ENCODE measurements at places on chromosomes 5 and 9.

GRCh38 chr9:35952526-35953191 is 5.3 kb downstream of the OR2S2 start:
- no peak for DNase-seq

- DNase-seq = peak; percentile 5
Observed at GRCh38 chr5:146662229-146662628, 146.2 kb upstream of the GPR151 start.

DNA sequence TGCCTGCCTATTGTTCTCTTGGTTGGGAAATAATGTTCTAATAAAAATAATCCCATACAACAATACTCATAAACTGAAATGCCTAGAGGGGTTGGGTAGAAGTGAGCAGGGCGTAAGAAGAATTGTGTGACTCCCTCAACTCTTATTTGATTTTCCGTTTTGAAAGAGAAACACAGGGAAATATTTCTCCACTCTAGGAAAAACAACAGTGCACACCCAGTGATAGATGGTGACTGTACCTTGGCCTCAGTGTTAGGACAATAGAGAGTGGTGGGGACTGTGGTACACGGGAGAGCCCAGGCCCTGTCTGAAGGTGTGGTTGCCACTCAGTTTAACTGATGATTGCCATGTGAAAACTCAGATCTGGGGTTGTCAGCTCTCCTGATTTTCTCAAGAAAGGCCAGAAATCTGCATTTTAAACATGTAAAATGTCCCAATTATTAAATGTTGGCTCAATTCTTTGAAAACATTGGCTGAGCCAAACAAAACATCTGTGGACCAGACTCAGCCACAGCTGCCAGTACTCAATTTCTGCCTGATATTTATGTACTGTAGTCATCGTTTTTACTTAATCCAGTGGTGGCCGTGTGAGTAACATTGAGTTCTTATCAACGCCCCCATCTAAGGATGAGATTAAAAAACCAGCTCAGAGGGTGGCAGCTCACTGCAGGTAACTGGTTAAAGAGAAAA is 103.8 kb upstream of the ZNF618 start:
- no peak for DNase-seq

GRCh38 chr5:132204371-132205135 is 23.1 kb downstream of the P4HA2 start:
- DNase-seq = no peak

- DNase-seq = no peak
Observed at GRCh38 chr9:95494022-95494415, 22.8 kb downstream of the PTCH1 start.

GRCh38 chr5:33734537-33734936 is 157.3 kb downstream of the ADAMTS12 start:
- DNase-seq = no peak

DNA sequence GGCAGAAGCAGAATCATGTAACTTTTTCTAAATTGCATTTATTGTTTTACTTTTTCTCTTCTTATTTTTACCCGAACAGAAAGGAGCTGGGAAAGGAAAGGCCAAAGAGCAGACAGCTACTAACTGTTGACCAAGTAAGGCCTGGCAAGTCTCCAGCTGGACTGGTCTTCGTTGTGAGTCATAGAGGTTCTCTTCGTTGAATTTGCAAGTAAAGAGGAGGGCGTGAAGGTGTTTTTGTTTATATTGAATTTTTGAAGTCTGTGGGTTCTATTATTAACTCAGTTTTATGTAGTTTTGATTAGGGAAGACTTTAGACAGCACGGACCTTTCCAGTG is 416.5 kb upstream of the CCNH start:
- DNase-seq = no peak

DNA sequence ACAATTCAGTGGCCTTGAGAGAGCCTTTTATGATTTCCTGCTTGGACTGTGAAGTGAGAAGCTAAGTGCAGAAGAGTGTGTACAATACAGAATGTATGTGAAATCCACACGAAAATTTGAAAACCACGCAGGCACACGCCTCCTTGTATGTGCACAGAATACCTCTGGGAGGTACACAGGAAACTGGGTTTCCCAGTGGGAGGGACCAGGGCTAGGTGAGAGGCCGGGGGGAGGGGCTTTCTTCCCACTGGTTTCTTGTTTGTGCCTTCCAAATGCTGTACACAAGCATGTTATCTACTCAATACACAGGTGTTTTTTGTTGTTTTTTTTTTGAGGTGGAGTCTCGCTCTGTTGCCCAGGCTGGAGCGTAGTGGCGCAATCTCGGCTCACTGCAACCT is 16.1 kb downstream of the C9orf50 start:
- no peak for DNase-seq

GRCh38 chr5:23284656-23285055 is 222.8 kb upstream of the PRDM9 start:
- no peak for DNase-seq

- DNase-seq = no peak
Observed at GRCh38 chr9:92032891-92033290, 82.3 kb downstream of the SPTLC1 start.

DNA sequence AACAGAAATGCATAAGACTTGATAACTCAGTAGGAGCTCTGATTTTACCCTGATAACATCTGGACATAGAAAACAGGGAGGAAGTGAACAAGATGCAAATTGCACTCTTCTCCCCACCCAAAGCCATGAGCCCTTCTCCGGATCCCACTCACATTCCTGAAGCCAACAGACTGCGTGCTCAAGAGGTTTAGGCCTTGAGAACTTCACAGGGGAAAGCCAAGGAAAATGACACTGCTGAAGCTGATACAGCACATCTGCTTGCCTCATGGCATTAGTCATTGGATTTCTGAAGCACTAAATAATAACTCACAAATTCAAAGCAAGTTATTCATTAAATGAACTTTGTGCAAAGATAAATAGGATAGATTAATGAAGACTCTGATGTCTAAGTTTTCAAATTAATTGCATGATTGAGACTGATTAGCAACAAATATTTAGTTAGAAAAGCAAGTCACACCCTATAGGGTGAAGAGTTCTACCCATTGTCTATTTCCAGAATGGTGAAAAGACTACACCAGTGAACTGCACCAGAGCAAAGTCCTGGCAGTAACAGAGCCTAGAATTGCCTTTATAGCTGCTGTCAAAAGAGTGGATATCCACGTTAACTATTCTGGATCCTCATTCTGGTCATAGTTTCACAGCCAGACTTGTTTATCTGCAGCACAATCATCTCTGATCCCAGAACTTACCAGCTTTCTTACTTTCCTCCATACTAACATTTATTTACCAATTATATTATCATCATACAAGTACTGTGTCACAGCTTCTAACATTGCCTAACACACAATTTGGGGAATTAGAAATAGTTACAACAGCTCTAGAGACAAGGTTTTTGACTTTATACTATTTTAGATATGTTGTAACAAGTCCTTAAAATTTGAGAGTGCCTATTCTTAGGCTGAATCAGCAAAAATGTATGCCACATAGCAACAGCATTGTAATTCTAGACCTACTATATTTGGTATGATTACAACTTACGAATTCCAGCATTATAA is 432.1 kb upstream of the RGMB start:
- DNase-seq = no peak

Data from activated CD4-positive, alpha-beta T cell treated with anti-CD3 and anti-CD28 coated beads for 24 hours (primary cell).